Tibial nerve (tissue), 4 donors: ENCODE measurements at places on chromosomes 16 and 17.

- peak; percentile 19 for DNase-seq
Observed at GRCh38 chr16:73794994-73795393, 501.6 kb upstream of the PSMD7 start.

GRCh38 chr17:45104907-45105624 lies 27.2 kb downstream of the PLCD3 start:
- DNase-seq, result no peak

DNA sequence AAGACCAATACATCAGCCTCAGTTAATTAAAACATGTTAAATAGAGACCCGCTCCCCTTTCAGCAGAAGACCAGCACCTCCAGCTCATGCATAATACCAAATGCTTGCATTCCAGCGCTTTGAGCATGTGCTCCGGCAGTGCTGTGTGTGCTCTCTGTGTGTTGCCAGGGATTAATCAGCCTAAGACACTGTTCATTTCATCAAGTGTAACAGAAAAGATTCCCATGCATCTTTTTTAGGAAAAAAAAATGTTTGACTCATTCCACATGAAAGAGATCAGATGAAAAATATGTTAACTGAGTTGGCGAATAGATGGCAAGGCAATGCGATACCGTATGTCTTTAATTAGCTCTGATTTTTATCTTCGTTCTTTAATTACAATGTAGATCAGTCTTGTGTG lies 187.6 kb downstream of the RPTOR start:
- DNase-seq, result no peak

- DNase-seq, result peak; percentile 35
Observed at GRCh38 chr17:75827308-75828075, 16.7 kb downstream of the UNC13D start.

GRCh38 chr16:48451323-48451722 lies 66.1 kb upstream of the SIAH1 start:
- no peak for DNase-seq

DNA sequence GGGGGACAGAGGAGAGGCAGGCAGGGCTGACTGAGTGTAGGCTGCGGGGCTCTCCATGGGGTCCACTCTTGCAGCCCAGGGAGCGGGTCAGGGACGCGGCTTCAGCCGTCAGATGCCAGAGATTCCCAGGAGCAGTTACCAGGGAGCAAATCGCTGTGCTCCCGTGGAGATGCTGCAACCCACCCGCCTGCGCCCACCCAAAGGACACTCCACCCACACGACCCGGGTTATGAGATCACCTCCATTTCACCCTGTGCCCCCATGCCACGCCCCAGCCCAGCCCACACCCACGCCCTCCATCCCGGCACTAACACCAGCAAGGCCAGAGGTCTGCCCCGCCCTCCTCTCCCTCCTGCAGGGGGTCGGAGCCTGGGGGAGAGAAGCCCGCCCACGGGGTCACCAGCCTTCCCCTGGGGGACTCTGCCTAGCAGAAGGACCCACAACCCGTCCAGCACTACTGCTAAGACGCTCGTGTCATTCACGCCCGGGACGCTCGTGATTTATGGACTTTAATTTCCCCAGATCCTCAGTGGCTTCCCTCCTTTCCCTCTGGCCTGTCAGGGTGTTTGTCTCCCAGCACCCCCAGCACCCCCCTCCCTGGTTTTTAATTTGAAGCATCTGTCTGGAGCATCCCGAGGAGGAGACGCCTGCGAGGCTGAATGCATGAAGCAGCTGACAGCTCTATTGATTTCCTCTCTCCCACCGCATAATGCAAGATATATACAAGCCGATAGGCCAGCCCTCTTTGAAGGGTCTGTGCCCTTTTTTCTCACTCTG lies 6.7 kb upstream of the RPL38 start:
- no peak for DNase-seq

GRCh38 chr17:17466511-17466910 lies 10.3 kb upstream of the MED9 start:
- no peak for DNase-seq

DNA sequence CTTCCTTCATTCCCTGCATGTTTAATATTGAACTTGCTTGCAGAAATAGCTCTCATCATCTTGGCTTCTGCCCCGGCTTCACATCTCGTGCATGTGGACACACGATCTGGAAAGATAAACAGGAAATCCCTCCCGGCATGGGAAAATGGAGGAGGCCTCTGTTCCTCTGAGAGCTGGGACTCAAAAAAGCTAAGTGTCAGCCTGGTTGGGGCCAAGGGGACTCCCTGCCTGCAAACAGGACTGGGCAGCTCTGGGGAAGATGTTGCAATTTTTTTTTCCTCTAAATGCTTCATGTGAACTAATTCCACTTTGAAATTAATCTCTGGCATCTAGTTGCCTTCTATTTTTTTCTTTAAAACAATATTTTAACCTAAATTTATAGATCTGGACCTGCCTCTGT lies 24.8 kb downstream of the ITPRIPL2 start:
- peak; percentile 83 for DNase-seq

DNA sequence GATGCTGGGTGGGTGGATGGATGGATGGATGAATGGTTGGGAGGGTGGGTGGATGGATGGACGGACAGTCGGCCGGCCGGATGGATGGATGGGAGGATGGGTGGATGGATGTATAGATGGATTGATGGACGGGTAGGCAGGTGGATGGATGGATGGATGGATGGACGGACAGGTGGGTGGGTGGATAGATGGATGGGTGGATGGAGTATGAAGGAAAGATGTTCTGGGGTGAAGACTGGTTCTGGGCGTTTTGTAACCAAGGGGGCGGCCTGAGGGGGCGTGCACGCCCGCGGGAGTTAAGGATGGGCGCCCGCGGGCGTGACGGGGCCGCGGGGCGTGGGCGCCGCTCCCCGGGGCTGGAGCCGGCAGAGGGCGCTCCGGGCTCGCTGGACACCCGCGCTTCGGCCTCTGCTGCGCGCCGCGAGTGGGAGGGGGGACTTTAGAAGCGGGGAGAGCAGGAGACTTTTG lies at the start of gene NECAB2:
TSS of gene NECAB2 (plus strand) at position 407 of the 468 bp plus-strand sequence. CDS start 405 bp downstream, outside the sequence.
- DNase-seq, result no peak

DNA sequence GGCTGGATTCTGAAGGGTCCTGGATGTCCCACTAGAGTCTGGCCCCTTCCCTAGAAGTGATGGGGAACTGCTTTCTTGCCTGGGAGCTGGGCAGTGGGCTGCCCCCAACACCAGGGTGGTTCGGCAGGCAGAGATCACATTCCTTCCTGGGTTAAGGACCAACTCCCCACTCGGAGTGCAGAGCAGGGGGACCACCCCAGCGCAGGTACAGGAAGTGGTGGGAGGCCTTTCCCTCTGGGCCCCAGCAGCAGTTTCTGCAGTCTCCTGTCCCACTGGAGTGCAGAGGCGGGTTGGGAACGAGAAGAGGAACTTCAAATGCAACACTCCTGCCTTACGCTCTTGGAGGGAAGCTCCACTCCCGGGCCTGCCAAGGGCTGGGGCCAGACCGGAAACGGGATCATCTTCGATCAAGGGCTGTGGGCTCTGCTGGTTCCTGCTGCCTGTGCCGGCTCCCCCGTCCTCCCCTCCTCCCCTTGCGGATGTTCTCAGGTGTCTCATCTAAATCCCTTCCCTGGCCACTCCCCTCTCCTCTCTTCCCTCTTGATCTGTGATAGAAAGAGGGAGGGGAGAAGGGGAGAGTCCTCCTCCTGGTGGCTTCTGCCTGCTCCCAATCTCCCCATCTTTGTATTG lies 9.0 kb upstream of the NGFR start:
- no peak for DNase-seq

DNA sequence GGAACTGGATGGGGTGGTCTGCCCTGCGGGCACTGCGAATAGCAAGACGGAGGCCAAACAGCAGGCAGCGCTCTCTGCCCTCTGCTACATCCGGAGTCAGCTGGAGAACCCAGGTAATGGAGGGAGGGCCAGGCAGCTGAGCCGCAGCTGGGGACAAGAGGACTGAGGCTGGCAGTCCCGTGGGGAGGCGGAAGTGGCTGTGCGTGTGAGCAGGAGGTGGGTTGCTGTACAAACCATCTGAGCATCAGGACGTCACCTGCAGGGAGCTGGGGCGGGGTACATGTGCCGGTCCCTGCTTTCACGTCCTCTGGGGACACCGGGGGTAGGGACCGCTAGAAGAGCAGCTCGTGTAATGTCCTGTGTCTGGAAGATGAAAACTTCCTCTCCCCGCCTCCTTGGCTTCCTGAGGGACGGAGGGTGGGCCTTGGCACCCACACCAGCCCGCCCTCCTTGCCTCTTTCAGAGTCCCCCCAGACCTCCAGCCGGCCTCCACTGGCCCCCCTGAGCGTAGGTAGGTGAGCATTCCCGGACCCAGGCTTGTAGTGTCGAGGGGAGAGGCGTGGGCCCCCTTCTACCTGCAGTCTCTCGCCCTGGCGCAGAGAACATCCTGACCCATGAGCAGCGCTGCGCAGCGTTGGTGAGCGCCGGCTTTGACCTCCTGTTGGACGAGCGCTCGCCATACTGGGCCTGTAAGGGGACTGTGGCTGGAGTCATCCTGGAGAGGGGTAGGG lies 3.7 kb downstream of the ADAD2 start:
- no peak for DNase-seq

GRCh38 chr17:67262435-67263117 lies 17.6 kb upstream of the HELZ start:
- DNase-seq, result no peak

DNA sequence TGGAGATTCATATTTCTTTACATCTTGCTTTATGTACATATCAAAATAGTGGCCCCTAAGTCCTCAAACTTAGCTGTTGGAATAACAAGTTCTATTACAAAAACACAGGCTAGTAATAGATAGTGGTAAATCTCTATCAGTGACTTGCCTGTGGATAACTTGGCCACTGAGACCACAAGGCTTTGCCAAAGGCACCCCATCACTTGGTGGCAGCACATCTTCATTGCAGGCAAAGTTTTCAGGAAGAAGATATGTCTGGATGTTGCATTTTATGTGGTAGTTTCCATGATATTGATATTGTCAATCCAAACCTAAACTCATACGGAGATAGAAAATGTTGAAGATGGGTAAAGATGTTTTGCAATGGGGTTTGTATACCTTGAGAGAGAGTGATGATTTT lies 58.5 kb downstream of the KNOP1 start:
- DNase-seq, result no peak

GRCh38 chr16:2867987-2868789 lies 10.2 kb upstream of the PRSS22 start:
- DNase-seq, result peak; percentile 92

DNA sequence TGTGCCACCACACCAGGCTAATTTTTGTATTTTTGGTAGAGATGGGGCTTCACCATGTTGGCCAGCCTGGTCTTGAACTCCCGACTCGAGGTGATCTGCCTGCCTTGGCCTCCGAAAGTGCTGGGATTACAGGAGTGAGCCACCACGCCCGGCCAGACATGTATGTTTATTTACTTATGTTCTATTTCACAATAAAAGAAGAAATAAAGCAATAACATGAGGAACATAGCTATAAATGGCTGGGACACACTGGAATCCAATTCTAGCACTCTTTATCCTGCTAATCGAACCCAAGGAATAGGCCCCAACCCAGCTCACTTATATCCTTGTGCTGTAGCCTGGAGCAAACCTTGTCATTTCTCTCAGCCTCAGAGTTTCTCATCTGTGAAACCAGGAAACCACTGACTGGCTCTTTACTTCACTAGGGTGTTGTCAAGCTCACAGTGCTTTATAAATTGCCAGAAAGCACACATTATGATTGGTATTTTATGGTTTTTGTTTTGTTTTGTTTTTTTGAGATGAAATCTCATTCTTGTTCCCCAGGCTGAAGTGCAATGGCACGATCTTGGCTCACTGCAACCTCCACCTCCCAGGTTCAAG lies 4.3 kb upstream of the ODAD4 start:
- DNase-seq, result no peak

DNA sequence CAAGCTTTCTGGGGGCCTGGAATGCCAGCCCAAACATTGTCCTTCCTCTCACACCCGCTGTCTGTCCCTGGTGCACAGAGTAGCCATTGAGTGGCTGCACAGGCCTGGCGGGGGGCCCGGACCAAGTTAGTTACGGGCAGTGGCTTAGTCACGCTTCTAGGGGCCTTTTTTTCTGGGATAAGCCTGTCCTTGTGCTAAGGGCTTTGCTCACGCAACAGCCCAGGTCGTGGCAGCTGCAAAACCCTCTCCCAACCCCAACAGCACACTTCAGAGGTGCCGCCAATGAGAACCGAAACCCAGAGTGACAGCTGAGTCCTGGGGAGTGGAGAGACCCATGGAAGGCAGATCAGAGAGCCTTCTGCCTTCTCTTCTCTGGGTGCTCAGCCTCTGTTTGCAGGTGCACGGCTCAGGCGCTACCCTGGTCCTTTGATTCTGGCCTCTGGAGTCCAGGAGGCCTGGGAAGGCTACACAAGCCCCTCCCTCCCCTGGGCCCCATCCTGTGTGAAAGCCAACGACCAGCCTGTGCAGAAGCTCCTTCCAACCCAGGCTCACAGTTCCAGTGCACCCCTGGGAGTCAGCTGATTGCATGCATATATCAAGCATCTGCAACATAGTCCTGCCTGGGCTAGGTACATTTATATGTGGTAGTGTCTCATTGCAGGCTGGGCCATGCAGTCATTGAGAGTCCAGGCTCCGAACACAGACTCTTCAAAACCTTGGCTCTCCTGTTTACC lies 9.1 kb downstream of the WSCD1 start:
- no peak for DNase-seq

- DNase-seq, result peak; percentile 38
Observed at GRCh38 chr17:56499799-56500388, 93.6 kb upstream of the NOG start.

DNA sequence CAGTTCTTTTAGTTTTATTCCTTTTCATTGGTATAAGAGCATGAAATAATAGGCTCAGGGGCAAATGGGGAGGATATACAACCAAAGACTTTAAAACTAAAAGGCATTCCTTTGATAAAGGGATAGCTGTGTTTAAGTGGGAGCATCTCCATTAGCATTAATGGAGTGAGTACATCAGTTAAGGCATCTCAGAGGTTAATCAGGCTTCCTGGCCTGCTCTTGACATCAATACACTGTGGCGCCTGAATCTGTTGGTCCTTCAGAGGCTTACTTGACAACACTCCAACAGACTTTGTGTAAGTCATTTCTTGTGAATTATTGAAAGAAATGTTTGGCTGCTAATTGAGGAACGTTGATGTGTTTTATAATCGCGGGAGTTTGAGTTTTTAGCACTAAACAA lies 230.7 kb downstream of the BCAS3 start:
- no peak for DNase-seq

- DNase-seq, result no peak
Observed at GRCh38 chr17:6101706-6102105, 31.5 kb downstream of the WSCD1 start.

- no peak for DNase-seq
Observed at GRCh38 chr17:28324267-28324745, 5.3 kb downstream of the TMEM97 start.

DNA sequence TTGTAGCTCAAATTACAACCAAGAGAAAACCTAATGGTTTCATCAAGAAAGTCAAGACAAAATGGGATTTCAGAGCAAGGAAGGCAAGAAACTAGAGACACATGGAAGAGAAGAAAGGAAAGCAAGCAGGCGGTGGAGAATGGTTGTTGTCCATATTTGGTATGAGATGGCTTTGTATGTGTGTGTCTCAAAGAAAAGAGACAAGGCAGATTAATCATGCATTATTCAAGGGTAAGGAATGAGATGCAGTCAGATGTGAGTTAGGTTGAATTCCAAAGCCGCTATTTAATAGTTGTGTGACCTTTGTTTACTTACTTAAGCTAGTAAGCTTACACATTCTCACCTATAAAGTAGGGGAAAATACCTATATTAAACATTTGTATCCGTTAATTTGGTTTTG lies 1029.6 kb downstream of the CDH11 start:
- DNase-seq, result no peak

- no peak for DNase-seq
Observed at GRCh38 chr17:6488008-6488539, 43.8 kb downstream of the PIMREG start.
